ENCODE measurements at places on chromosomes 12 and 14.

GRCh38 chr12:4991373-4991772 lies 52.3 kb upstream of the KCNA5 start:
- DNase-seq = no peak

GRCh38 chr14:41280745-41281144 lies 325.9 kb upstream of the LRFN5 start:
- DNase-seq = no peak

DNA sequence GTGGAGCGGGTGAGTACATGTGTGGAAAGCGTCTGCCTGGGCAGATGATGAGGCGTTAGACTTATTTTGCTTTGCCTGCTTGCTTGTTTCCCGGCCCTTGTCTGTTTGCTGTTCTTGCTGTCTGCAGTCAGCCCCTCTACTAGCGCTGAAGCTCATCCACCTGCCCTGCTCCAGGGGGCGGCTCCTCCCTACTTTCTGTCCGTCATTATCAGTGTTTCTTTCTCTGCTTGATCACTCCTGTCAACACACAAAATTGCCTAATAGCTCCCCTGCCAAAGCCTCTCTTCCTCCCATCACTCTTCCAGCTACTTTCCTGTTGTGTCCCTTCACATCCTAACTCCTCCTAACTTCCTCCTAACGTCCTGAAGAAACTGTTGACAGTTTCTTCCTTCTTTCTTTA lies 34.9 kb upstream of the GALNT8 start:
- DNase-seq = no peak

- DNase-seq = no peak
Measured at GRCh38 chr12:9673404-9674225, 4.1 kb downstream of the CLEC2D start.

GRCh38 chr12:107448198-107448597 lies 237.4 kb upstream of the PWP1 start:
- no peak for DNase-seq

- no peak for DNase-seq
Measured at GRCh38 chr12:95625012-95625411, 73.7 kb upstream of the USP44 start.

GRCh38 chr12:92726850-92727249 lies 24.1 kb downstream of the PLEKHG7 start:
- DNase-seq = no peak

GRCh38 chr12:1280059-1280458 lies 289.0 kb downstream of the ERC1 start:
- no peak for DNase-seq

DNA sequence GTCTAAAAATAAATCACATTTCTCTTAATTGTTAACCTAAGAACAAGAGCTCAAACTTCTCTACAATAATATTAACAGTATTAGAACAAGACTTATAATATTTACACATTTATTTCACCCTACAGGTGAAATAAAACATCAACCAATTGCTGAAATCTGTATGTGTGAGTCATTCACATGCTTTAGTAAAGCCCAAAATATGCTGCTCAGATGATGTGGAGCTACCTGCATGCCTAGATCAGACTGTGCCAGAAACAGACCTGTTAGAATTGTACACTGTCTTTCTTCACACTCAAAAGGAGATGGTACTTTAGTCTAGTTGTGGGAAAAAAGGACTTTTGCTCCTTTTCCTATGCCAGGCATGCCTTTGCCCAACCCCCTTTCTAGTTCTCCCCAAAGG lies 54.7 kb downstream of the RPS6KA5 start:
- DNase-seq = no peak

DNA sequence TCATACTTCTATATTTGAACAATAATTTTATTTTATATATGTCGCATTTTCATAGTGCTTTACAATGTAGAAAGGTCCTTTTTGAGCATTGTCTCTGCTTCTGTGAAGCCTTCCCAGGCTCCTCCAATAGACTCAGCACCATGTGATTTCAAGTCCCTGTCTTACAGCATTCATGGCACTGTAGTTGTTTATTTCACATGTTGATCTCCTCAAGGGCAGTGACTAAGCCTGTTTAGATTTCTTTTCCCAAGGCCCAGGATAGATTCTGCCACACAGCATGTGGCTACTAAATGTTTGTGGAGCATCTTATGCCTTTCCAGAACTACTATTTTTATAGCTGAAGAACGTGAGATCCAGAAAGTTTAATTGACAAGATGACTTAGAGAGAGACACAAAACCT lies 391.7 kb downstream of the TMEM117 start:
- DNase-seq = no peak

All from stimulated activated CD4-positive, alpha-beta T cell treated with anti-CD3 and anti-CD28 coated beads, Interleukin-1b, Interleukin-23, amount 100 ng/mL, for 1 hour (primary cell).